ENCODE measurements at places on chromosomes 6 and 20.

DNA sequence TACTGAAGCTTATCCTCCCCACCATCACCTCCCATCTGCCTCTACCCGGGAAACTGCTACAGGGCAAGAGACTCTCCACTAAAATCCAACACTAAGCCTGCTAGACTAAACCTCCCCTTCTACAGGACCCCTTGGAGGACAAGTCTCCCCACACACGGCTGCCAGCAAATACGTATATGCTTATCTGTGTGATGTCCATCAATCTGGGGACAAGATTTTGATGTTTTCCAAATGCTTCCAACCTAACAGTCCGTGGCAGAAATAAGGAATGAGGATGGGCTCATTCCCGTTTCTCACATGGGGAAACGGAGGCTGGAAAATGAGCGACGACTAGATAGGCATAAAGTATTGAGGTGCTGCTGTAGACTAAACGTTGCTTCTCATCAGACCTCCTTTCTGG is 1.8 kb downstream of the KCNK5 start:
- DNase-seq = no peak

DNA sequence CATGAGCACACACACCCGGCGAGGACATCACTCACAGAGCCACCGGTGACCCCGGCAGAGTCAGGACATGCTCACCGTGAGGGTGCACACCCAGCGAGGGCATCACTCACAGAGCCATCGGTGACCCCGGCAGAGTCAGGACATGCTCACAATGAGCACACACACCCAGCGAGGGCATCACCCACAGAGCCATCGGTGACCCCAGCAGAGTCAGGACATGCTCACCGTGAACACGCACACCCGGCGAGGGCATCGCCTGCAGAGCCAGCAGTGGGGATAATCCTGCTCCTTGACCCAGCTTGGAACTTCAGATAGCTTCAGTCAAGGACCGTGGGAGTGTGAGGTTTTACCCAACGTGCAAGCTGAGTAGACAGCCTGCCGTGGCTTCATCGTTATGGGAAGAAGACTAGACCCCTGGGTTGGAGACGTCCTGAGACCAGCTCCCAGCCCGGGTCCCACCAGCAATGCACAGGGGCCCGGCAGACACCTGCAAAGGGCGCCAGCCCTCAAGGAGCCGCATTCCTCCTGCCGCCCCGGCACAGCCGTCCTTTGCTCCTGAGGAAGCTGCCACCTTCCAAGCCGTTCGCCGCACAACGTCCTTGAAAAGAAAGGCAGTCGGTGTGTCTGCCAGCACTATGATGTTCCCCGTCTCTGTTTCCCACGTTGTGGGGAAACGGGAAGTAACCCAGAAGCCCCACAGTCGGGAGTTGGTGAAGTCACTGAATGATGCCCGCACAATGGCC is 192.3 kb downstream of the DLL1 start:
- no peak for DNase-seq

DNA sequence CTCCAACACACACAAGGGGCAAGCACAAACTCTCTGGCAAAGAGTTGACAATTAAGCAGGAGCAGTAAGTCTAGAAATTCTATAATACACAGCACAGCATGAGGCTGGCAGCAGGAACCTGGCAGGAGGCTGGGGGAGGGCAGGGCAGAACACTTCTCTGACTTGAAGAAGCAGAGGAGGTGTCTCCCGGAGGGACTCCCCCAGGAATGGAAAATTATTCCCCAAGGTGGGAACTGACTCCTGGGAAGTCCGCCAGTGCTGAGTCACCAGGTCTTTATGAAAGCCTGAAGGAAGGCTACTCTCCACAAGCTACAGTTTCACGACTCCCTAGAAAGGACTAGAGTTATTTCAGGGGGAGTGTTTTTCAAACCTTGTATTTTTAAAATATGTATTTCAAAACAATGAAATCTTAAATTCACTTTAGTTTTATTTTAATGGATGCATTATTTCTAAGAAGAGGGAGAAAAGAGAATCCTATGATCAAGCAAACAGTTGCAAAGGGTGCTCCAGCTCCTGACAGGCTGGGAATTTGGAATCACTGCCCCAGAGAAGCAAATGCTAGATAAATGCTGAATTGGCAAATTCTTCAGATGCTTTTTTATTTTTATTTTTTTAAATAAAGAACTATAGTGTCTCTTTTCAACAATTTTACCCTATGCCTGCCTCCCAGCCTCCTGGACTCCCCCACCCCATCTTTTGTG is 192.8 kb downstream of the LY86 start:
- DNase-seq = no peak

- no peak for DNase-seq
Observed at GRCh38 chr20:9635750-9636149, 121.4 kb downstream of the LAMP5 start.

- DNase-seq = no peak
Observed at GRCh38 chr20:46113113-46113470, 5.0 kb upstream of the CD40 start.
